ENCODE measurements at places on chromosomes 7 and 10.

DNA sequence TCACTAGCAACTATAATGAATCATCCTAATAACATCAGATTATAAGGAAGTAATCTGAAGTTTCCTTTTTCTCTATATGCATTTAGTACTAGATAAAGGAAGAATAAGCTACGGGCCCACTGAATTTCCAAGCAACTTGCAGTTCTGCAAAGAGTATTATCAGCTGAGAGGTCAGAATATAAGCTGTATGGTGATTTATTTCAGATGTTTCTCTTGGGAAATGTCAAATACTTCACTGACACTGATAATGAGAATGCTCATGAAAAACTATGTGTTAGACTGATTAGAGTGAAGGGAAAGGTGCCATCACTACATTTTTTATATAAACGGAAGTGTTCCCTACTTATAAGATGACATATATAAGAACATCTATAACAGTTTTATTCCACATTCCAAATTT lies 251.2 kb upstream of the HGF start:
- DNase-seq, result no peak

DNA sequence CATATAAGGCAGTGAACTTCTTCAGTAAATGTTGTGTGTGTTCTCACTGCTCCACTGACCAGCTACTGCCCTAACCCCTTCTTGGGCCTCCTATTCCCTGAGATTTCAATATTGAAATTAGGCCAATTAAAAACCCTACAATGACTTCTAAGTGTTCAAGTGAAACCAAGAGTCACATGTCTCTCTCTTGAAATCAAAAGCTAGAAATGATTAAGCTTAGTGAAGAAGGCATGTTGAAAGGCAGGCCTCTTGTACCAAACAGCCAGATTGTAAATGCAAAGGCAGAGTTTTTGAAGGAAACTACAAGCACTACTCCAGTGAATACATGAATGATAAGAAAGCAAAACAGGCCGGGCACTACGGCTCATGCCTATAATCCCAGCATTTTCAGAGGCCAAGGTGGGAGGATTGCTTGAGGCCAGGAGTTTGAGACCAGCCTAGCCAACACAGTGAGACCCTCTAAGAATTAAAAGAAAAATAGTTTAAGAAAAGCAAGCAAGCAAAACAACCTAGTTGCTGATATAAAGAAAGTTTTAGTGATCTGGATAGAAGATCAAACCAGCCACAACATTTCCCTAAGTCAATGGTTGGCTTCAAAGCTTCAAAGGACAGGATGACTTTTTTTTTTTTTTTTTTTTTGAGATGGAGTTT lies 22.3 kb downstream of the BRAF start:
- no peak for DNase-seq

- no peak for DNase-seq
These were observed 10.6 kb downstream of the LRIT2 start for GRCh38 chr10:84214612-84215235.

DNA sequence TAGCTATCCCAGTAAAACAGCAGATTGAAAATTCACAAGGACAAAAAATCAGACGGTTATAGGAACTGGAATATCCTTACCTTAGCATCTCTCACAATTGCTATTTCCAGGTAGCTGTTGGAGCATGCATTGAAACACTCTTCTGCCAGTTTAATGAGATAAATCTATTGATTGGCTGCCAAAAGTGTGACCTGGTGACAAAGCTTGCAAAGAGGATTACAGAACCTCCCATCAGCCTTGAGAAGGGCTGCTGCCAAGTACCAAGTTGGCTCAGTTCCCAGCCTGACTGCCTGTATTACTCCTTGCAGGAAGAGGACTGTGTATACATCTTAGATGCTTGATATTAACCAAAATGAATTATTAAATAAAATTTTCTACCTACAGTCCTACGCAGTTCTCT lies 5.1 kb downstream of the PRLHR start:
- peak; percentile 47 for DNase-seq

GRCh38 chr7:137731436-137731835 lies 115.3 kb downstream of the DGKI start:
- DNase-seq, result peak; percentile 50

GRCh38 chr10:127492607-127493250 lies 56.4 kb upstream of the NPS start:
- no peak for DNase-seq

DNA sequence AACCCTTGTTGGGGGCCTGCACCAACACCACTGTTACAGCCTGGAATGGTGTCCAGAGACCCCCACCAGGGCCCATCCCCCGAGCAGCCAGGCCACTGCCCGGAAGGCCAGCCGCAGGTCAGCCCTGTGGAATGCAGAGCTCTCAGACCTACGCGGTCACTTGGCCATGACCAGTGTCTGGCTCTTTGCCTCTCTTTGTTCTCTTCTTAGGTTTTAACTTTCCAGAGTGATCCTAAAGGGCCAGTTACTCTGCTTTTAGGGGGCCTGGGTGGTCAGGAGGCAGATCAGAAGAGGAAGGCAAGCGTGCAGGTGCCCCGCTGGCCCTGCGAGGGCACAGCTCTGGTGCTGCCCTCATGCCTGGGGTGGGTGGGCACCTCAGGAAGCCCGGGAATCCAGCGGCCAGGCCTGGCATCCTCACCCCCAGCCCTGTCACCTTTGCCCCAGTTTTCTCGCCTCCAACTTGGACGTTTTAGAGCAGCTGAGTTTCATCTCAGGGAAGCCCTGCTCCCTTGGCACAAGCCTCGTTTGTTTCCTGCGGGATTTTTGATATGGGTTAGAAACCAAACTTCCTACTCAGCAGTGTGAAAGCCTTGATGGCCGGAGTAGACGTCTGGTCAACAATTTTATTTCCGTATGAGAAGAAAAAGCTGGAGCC lies 62.5 kb upstream of the CHST15 start:
- peak; percentile 77 for DNase-seq

DNA sequence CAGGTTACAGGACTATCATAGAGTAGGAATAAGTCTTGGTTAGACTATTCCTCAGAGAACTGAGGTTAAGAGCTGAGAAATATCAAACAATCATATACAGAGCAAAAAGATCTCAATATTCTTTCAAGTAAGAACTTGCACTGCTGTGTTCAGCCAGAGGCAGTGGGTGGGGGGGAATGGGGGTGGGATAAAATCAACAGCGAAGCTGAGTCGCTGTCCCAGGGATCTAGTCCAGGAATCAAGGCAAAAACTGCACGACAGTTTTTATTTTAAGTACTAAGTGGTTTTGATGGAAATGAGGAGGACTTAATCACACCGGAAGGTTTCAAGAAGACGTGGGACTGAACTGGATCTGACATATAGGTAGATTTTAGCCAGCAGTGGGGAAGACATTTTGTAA lies 159.1 kb downstream of the SRPK2 start:
- no peak for DNase-seq

- peak; percentile 4 for DNase-seq
These were observed 637 bp downstream of the HSPA14 start for GRCh38 chr10:14838582-14839304.

DNA sequence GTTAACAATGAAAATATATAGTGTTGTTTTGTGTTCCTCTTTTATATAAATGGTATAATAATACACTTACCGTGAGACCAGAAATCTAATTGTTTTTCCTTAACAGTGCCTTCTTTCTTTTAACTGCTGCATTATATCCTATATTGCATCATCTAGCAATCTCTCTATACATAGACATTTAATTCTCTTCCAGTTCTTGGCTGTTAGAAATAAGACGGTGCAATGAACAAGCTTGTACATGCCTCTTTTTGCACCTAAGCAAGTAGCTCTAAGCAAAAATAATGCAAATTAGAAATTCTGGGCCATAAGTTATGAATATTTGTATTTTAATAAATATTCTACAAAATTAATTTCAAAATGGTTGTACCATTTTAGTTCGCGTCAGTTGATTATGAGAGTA lies 55.9 kb upstream of the AHR start:
- no peak for DNase-seq

DNA sequence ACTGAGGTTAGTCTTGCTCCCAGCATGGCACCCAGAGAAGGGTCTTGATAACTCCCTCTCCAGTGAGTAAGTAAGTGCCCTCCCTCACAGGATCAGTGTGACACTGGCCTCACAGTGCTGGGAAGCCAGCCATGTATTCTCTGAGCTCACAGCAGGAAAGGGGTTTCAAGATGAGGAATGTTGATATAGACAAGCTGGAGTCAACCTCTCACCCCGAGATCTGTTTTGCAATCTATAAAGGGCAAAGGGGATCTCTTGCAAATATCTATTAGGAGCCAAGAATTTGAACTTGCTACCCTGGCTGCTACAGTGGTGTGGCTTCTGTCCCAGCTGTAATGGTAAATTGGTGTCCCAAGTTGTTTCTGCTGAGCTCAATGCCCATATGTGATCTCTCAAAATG lies 70.2 kb upstream of the ADAM12 start:
- DNase-seq, result peak; percentile 83

DNA sequence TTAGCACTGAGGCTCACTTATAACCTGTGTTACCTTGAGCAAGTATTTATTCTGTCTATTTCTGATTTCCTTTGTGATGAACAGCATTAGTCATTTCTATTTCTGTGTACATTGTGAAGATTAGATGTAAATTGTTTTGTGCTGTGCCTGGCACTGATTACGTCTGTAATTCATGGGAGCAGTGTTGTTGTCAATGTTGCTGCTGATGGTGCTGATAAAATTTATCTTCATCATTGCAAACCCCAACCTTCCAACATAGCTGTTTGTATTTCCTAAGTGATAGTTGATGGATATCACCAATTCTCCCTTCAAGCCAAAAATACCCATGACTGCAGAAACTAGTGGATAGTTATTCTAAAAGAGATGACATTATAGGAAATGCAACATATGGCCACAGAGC lies 400.5 kb upstream of the GRM3 start:
- DNase-seq, result no peak

DNA sequence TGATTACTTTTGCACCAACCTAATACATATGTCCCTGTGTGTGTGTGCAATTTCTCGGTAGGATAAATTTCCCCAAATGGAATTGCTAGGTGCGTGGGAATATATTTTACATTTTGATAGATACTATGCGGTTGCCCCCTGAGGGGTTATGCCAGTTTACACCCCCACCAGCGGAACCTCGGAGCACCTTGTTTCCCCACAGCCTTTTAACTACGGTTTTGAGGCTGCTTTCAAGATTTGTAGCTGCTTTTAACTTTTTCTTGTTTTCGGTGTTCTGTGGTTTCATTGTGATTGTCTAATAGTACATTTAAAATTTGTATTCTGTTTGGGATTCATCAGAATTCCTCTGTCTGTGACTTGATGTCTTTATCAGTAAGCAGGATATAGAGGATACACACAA lies 22.0 kb downstream of the PROSER2 start:
- no peak for DNase-seq

GRCh38 chr7:110835218-110835617 lies 255.7 kb upstream of the LRRN3 start:
- no peak for DNase-seq

- DNase-seq, result peak; percentile 87
These were observed 87.5 kb upstream of the NRP1 start for GRCh38 chr10:33421789-33422462.

DNA sequence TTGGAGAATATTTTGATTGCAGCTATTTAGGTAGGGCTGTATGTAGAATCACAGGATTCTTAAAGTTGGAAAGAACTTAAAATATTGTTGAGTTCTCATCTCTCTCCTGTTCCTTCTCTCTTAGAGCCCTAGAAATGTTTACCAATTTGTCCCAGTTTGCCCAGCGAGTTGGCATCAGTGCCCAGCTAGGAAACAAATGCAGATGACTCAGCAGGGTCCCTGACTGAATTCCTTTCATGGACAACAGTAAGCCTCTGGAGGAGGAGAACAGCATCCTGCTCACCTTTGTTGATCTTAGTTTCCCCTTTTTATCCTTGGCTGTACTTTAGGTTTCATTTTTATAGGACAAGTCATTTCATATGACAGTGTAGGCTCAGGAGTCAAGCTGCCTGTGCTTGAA lies 89.3 kb downstream of the SEC23IP start:
- peak; percentile 61 for DNase-seq

DNA sequence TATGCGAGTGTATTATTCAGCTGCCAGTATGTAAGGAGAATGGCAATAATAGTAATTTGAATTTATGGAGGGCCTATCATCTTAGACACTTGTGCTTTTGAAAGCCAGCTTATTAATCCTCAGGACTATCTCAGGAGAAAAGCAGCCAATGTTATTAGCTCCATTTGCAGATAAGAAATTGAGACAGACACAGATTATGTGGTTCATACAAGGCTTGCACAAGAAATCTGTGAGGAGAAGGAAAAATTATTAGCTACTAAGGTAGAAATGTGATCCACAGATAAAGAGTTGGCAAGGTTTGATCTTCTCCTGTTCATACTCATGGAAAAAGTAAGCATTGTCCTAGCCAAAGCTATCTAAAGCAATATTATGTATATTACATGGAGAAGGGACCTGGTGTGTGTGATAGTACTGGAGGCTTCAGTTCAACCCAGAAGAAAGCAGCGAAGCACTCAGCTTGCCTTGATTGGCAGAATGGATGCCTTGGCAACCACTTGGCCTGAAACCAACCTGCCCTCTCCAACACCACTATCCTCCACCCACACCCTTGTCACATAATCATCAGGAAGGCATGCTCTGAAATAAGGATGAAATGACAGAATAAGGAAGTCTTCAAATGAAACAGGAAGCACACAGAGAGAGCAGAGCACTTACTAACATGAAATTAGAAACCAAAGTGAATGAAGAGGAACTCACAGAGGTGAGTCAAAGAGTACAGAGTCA lies 18.0 kb downstream of the MACC1 start:
- peak; percentile 97 for DNase-seq

GRCh38 chr10:12949248-12949647 lies 52.3 kb downstream of the CCDC3 start:
- DNase-seq, result no peak

GRCh38 chr7:73626814-73627213 lies 2.5 kb upstream of the MLXIPL start:
- peak; percentile 34 for DNase-seq

GRCh38 chr7:1523844-1524243 lies 6.7 kb upstream of the MAFK start:
- no peak for DNase-seq

DNA sequence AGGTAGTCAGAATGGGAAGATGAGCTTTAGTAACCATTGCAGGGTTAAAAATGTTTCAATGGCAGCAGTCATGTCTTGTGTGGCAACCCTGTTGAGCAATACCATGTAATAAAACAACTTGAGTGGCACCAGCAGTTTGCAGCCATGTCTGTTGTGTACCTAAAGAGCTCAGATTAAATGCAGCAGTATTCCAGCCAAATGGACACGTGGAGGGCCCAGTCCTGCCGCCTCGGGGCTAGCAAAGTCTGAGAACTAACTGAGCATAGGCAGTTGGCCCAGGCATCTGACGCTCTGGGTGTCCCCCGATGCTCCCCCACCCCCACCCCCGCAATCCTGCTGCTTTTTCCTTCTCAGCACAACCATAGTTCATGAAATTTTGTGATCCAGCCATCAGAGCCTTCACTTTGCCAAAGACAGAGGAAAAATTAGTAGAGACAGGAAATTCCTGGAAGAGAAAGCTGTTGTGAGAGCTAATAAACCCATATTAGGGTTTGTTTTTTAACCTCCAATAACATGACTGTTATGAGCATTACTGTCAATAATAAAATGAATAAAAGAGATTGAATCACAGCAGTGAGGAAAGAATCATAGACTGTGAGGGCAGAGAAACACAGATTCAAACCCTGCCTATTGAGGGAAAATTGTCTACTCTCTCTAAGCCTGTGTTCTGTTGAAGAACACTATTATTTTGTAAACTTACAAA lies 220.6 kb upstream of the RHOBTB1 start:
- DNase-seq, result peak; percentile 10

GRCh38 chr7:23207884-23208283 lies 26.0 kb downstream of the NUP42 start:
- no peak for DNase-seq

GRCh38 chr10:77163670-77164348 lies 473.8 kb downstream of the KCNMA1 start:
- DNase-seq, result peak; percentile 98

Measured in M059J (cell line).